GF-D8 (cell line): ENCODE measurements at places on chromosomes 13 and 19.

- DNase-seq: no peak
Observed at GRCh38 chr13:94311893-94312292, 167.6 kb downstream of the DCT start.

DNA sequence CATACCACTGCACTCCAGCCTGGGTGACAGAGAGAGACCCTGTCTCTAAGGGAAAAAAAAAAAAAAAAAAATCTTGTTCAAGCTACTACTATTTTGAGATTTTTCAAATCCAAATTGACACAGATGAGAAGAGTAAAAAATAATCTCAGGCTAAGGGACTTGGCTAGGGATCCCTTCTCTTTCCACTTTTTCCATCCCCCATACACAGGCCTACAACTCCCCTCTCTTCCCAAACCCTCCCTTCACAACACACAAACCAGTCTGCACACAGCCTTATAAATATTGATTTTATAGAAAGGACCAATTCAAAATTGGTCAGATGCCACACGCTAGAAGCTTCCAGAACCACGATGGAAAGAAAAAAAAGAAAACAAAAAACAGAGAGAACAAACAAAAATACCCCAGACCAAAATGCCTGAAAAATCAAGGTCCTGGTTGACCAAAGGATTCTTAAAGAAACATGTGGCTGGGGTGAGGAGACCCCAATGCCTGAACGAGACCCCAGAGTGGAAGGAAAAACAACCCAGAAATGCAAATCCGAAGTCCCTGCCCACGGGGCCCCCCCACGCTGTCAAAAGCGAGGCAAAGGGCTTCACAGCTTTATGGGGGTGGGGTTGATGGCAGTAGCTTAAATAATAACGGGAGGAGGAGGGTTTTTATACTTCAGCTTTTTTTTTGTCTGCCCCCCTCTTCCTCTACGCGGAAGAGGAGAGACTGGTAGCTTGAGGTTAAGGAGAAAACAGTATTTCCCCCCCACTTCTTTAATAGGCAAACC is 18.1 kb downstream of the QPCTL start:
- no peak for DNase-seq

DNA sequence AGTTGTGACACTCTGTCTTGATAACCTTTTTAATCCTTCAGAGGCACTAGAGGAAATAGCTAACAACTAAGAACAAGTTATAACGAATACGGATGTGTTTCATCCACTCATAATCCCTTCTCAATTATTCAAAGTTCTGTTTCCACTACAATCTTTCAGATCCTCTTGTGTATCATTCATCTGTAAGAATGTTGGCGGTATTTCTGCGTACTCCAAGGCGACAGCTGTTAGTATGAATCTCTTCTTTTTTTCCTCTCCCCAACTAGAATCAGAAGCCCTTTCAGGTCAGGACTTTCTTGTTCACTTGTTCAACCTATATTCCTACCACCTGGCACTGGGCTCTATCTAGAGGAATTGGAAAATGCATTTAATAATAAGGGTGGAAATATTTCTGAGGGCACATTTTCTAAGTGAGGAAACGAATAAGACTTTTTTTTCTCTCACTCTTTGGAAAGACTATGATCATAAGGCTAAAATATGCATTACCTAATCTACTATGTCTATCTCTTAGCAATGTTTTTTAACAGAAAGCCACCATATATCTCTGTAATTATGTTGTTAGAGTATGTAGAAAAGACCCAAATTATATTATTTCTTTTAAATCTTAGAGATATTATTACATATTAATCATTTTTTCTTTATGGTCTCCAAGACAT is 492.9 kb downstream of the PCDH20 start:
- no peak for DNase-seq

GRCh38 chr19:6402837-6403608 is 10.1 kb upstream of the GTF2F1 start:
- no peak for DNase-seq

DNA sequence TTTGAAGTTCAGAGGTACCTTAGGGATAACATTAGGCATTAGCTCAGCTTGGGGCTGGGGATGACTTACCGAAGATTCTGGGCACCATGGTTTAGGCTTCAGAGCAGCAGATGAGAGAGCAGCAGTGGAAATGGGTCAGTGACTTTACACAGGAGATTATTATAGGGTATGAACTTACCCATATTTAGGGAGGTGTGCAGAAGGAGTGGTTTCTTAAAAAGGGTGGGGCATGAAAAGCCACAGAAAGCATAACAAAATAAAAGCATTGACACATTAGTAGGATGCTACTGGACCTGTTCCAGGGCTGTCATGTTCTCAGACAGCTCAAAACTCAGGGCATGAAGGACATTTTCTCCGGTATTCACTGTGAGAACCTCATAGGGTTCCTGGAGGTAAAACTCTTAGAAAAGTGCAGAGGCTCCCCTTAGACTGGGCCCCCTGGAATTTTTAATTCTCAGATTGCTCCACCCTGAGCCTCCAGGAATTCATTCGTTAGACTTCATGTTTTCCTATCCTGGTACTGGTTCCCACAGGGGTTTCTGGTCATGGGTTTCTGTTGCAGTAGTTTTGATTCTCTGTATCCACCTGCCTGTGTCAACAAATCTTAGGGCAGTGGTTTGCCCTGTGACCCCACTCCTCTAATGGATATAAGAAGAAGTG is 20.7 kb downstream of the IGFL1 start:
- DNase-seq: no peak

GRCh38 chr19:2446381-2446780 is 10.4 kb downstream of the LMNB2 start:
- peak; percentile 82 for DNase-seq

DNA sequence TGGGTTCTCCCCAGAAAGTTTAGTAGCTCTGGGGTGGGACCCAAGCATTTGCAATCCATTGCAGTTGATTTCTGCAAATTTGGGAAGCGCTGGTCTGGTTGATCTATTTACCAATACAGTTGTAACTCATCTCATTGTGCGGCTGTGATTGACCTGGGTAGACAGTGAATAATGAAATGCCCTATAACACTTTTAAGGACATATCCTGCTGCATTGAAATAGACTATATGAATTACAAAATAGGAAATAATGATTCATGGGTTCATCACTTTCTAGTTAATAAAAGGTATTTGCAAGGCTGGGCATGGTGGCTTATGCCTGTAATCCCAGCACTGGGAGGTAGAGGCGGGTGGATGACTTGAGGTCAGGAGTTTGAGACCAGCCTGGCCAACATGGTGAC is 59.0 kb upstream of the FARP1 start:
- no peak for DNase-seq

GRCh38 chr19:31110336-31110735 is 238.9 kb downstream of the TSHZ3 start:
- DNase-seq: no peak

DNA sequence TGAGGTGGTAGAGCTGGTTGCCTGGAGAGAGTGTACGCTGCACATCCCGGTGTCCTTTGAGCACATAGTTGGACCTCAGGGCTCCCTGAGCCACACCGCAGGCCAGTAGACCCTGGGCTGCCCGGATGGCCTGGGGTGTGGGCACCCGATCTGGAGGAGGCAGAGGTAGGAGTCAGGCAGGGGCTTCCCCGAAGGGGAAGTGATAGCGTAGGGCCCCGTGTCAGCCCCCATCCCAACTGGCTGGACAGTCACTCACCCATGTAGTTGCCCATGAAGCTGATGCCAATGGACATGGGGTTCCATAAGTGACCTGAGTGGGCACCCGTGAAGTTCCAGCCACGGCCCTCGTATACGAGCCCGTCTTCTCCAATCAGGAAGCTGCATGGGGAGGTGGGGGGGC is 3.6 kb downstream of the PGLYRP1 start:
- DNase-seq: no peak

- no peak for DNase-seq
Observed at GRCh38 chr13:48317511-48318376, 14.2 kb downstream of the RB1 start.

DNA sequence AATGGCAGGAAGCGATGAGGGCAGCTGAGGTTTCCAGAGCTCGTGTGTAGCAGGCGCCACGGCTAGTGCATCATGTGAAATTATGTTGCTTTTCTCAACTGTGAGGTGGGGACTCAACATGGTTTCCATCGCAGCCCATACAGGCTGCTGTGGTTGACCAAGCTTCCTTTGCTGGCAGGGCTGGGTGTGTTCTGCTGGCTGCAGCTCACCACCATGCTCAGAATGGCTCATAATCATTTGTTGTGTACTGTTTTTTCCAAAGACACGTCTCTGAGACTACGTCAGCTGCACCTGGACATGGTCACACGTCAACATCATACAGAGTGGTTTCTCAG is 16.1 kb upstream of the RASA3 start:
- DNase-seq: peak; percentile 71

- DNase-seq: no peak
Observed at GRCh38 chr13:27808851-27809550, 16.7 kb downstream of the GSX1 start.

GRCh38 chr19:51026554-51026831 is at the start of gene KLK11:
TSS of gene KLK11 (minus strand) at chr19:51026616. CDS start at chr19:51025631, 985 bp downstream.
- DNase-seq: no peak

- no peak for DNase-seq
Observed at GRCh38 chr19:38799104-38799503, 10.1 kb downstream of the LGALS7B start.

- peak; percentile 37 for DNase-seq
Observed at GRCh38 chr13:27953676-27954405, 15.3 kb downstream of the CDX2 start.

DNA sequence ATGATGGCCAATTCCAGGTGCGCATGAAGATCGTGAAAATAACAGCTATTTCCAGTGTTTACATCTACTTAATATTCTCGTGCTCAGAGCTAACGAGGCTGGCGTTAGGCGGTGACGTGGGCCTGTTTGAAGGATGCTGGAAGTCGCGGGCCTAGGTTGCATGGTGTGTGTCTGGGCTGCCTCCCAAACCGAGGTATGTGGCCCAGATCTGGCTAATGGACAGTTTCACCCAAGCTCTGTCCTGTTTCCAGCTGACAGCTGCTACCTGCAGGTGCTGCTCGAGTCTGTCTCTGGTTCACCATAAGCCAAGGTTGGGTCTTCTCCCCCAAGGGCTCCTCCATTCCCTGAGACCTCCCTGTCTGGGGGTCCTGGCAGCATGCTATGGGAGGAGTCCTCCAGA is 40.5 kb upstream of the KCTD15 start:
- no peak for DNase-seq

GRCh38 chr19:18871543-18871942 is 24.4 kb downstream of the CERS1 start:
- no peak for DNase-seq
